Fibroblast of skin of left quadriceps (primary cell): ENCODE measurements at places on chromosomes 6 and 20.

- DNase-seq: no peak
Measured at GRCh38 chr6:40408786-40409542, 178.2 kb downstream of the LRFN2 start.

- no peak for DNase-seq
Measured at GRCh38 chr6:33241968-33242367, 29.7 kb downstream of the VPS52 start.

DNA sequence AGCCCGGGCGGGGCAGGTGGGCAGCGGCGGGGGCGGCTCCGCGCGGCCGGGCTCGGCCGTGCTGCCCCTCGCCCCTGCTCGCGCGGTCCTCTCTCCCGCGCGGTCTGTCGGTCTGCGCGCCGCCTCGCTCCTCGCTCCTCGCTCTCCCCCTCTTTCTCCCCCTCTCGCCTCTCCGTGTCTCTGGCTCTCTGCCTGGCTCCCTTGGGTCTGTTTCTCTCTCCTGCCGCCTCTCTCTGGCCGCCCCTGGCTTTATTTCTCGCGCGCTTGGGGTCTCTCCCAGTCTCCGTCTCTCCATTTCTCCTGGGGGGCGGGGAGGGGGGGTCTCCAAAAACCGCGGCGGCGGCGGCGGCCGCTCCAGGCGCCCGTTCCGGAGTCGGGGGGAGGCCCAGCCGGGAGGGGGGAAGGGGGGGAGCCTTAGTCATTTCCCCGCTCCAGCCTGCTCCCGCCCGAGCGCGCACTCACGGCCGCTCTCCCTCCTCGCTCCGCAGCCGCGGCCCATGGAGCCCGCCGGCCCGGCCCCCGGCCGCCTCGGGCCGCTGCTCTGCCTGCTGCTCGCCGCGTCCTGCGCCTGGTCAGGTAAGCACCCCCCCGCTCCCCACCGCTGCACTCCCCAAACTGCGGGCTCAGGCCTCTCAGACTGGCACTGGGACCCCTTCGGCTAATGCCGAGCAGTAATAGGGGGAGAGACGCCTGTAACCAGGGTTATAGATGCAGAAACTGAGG, at the start of gene SIRPA:
Gene SIRPA (plus strand): TSS at position 457 of the 723 bp plus-strand sequence. CDS start 41 bp downstream, at position 498.
- DNase-seq: peak; percentile 47

- DNase-seq: no peak
Measured at GRCh38 chr6:84314377-84314898, 87.0 kb upstream of the CEP162 start.

GRCh38 chr6:98824902-98825599, 9.3 kb upstream of the POU3F2 start:
- DNase-seq: no peak

DNA sequence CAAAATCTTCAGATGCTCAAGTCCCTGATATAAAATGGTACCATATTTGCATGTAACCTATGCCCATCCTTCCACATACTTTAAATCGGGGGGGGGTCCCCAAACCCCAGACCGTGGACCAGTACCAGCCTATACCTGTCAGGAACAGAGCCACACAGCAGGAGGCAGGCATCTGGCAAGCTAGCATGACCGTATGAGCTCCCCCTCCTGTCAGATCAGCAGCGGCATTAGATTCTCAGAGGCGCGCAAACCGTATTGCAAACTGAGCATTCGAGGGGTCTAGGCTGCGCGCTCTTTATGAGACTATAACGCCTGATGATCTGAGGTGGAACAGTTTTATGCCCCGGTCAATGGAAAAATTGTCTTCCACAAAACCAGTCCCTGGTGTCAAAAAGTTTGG, 30.7 kb downstream of the FGD2 start:
- DNase-seq: no peak

DNA sequence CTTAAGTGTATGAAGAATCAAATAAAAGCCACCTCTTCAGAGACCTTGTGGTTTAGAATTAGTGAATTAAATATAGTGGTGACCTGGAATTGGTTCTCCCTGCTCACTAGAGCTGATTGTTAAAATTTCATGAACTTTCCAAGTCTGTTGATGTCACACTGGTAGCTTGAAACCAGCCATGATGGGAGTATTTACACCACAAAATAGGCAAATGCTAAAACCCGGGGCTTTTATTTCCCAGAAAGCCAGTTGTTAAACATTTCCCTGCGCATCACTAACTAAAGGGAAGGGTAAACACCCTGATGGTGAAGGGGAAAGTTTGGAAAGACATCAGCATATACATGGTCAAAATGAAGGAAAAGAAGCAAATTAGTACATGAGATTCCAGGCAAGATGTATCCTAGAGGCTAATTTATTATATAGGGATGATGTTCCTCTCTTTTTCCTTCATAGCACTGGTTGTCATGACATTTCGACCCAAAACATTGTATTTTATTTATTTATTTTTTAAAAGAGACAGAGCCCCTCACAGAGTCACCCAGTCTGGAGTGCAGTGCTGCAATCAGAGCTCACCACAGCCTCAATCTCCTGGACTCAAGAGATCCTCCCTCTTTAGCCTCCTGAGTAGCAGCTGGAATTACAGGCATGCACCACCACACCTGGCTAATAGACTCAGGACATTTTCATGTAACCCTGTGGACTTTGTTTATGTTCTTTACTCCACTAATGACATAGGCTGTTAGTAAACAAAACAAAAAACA, 123.2 kb downstream of the RIN2 start:
- DNase-seq: no peak

DNA sequence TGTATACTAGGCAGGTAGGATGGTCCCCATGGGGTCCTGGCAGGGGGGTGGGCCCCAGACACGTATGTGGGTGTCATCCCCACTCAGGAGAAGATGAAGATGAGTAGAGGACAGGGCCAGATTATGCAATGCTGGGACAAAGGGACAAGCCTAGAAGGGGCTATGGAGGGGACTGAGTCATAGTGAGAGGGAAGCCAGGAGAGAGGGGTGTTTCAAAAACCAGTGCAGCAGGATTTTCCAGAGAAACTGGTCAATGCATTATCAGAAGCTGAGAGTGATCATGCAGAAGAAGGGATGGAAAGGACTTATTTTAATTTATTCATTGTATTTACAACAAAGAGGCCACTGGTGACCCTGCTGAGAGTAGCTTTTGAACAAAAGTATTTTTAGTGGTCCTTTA, 74.0 kb downstream of the PPP1R3G start:
- no peak for DNase-seq

DNA sequence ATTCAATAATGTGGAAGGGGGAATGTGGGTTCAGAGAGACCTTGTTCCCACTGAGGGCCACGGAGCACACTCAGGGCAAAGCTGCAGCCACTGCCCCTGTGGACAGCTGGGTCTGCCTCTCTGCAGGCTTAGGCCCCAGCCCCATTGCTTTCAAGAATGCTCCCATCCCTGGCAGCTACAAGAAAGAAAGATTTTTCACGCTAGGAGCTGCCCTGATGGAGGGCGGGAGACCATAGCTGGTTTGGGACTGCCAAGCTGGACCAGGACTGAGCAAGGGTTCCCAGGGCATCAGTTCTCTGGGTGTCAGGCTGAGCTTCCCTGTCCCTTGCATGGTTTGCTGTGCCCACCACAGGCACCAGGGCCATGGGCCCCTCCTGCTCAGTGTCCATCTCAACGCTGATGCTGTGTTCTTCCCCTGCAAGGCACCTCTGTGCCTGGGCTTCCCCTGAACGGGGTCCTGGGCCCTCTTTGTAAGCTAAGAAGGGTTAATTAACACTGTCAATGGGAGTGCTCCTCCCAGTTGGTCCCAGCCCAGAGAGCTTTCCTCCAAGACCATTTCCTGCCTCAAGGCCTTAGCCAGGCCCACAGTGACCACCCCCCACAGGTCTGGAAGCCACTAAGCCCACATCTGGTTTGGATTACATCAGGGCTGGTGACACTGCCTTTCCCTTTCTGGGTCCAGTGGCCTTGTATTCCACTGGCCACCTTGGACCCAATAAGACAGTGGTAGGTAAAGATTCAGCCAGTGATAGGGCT, 8.4 kb downstream of the FOXS1 start:
- no peak for DNase-seq

- peak; percentile 10 for DNase-seq
Measured at GRCh38 chr6:129252377-129253071, 369.6 kb downstream of the LAMA2 start.

GRCh38 chr6:159110013-159110412, 59.2 kb upstream of the FNDC1 start:
- DNase-seq: peak; percentile 10

- no peak for DNase-seq
Measured at GRCh38 chr6:87164506-87164905, 9.1 kb downstream of the ZNF292 start.

DNA sequence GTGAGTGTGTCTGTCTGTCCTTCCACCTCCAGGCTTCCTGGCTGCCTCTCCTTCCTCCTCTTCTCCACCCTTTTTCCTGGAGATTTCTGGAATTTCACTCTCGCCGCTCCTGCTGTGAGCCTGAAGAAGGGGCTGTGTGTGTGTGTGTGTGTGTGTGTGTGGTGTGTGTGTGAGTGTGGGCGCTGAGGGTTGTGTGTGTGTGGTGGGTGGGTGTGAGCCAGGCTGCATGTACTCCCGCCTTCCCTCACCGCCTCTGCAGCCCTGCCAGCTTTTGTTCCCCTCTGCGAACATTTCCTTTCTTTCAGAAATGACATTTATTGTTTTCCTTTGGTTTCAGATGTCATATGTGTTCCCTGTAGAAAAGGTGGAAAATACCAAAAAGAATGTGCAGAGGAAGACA, 76.0 kb downstream of the SRC start:
- no peak for DNase-seq

DNA sequence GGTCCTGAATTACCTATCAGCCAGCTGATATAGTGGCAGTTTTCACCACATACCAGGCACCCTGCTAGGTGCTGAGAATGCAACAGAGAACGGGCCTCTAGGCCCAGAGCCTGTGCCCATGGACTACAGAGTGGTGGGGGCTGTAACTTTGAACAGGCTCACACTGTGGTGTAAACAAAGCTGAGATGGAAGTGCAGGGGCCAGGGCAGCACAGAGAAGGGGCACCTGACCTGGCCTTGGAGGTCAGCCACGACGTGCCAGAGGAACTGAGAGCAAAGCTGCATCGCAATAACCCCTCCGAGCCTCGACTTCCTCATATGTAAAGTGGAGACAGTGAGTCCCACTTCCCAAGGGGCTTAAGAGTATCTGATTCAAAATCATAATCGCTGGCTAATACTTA, 105.8 kb downstream of the MAFB start:
- no peak for DNase-seq

DNA sequence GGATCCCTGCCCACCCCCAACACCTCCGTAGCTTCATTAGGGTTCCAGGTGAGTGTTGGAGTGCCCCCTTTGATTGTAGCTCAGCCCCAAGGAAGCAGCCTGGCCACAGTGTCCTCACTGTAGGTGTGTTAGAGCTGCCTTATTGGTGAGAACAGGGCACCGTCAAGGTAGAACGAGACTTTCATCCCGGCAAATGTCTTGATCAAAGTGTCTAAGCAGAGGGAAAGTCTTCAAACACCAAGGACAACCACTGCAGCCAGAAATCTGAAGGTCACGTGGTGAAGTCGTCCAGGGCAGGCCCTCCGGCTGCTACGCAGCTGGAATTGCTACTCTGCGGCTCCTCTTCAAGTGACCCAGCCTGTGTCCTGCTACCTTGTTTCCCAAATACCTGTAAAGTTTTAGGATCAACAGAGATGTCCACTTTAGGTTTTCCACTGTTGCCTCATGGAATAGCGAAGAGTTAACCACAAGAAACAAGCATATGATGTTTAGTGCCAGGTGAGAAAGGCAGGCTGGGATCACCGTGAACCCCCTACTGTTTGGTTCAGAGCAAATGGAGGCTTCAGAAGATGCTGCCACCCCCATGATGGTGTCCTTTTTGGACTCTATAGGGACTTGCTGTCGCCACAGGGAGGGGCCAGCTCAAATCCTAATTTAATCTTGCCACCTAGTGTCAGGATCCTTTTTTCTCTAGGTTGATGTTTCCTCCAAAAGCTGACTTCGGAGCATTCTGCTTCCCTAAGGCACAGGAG, 1.7 kb upstream of the DLL1 start:
- no peak for DNase-seq

DNA sequence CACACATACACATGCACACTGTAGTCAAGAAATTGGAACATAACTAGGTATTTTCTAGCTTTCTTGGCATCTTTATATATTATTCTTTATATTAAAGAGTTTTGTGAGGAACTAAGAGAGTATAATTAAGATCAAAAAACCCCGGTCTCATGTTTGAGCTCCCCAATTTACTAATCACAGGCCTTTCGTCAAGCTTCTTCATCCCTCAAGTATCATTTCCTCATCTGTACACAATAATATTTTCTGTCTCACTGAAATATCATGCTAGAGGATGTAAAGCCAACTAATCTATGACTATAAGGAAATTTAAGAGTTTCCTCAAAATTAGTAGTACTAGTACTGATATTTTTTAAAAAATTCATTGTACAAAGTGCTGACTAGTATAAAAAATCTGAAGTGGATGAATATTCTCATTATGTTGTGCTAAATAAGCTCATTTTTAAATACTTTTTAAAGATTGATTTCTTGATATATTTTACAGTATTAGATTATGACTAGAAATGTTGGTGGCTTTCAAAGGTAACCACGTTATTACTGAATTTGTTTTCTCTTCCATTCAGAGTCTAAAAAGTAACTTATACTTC, 28.0 kb downstream of the PEX3 start:
- DNase-seq: no peak

DNA sequence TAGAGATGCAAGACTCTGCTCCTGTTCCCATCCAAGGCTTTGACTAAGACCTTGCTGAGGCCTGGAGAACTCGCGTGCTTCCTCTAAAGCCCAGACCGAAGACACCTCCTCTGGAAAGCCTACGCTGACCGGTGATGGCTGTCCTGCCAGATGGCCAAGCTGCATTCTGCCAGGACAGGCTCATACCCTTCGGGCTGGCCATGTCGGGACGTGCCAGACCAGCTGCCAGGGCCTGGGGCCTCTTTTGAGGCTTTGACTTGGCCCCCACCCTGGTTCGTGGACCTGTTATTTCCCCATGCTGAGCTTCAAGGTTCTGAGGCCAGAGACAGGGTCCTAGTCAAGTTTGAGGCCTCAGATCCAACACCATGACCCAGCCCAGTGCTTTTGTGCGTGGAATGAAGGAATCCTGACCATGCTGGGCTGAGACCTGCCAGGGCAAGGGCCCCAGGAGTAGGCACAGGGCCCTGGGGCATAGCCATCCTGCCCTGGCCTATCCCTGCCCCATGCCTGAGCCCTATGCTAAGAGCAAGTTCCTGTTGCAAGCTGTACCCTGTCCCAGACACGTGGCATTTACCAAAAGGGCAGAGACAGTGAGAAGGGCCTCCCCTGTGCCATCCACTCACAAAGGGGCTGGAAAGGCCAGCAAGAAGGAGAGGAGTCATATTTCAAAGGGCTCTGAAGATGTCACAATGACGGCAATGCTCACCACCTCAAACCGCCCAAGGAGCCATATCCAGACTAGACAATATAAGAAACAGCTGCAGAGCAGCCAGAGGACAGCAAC, 42.8 kb downstream of the MRPL14 start:
- no peak for DNase-seq
